Left lung (tissue), 14 donors: ENCODE measurements at places on chromosomes 11 and 22. TPM values are rescaled to one million over a fixed set of nuclear protein-coding genes. Genes with fewer than 3 reads are reported as not detected.
A peak's percentile ranks its signal among the peaks of the same experiment; 100 is the strongest.

DNA sequence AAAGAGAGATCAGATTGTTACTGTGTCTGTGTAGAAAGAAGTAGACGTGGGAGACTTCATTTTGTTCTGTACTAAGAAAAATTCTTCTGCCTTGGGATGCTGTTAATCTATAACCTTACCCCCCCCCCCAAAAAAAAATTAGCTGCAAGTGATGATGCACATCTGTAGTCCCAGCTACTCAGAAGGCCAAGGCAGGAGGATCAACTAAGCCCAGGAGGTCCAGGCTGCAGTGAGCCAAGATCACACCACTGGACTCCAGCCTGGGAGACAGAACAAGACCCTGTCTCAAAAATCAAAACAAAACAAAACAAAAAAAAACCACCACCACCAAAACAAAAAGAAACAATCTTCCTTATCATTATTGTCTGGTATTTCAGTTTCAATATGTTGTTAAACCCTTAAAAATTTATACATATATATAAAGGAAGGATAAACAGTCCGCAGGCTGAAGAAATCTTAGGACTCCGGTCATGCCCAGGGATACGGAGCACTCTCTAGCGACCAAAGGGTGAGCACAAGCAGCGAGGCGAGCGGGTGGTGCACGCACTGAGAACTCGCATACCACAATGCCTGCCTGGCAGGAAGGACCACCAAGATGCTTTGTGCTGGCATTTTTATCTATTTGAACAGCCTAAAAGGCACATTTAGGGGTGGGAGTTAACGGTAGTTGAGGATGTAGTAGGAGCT is 6.4 kb downstream of the POLDIP3 start:
- H3K4me3 ChIP-seq, result no peak overlapping the region
- DNase-seq, result peak; percentile 67
- no peaks in the 10 kb centered on the region for H3K27me3 ChIP-seq
- H3K36me3 ChIP-seq, result peaks cover 39% of the 10 kb centered on the region
- H3K4me1 ChIP-seq, result peaks cover 49% of the 10 kb centered on the region

TMPRSS6 gene
- 1.5 TPM for total RNA-seq

DNA sequence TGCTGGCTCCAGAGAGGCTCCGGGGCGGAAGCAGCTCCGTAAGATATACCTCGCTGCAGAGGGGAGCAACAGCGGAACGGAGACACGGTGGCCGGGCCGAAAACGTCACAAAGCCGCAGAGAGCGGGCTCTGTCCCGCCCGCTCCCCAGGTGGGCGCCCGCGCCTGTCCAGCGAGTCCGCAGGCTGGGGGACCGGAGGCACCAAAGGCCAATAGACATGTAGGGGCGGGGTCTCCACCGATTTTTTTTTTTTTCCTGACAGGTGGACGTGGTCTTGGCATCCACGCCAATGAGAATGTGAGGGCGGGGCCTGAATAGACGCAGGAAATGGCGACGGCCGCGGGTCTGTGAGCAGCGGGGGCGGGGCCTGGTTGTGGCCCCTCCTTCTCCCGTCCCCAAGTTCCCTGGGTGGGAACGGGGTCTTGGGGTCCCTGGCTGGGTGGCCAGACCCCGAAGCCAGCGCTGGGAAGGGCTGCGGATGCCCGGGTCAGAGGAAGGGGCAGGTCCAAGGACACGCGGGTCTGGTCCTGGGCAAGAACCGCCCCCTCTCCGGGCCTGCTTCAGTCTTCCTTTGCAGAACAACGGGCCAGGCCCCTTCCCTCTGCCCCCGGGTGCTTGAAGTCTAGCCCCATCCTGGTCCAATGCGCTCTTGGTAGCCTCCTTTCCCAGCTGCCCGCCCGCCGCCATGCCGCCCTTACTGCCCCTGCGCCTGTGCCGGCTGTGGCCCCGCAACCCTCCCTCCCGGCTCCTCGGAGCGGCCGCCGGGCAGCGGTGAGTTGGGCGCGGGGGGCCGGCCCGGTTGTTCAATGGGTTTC is at the start of gene DNAJC4:
Gene DNAJC4, plus strand, starts transcription at position 378 of the 814 bp plus-strand sequence. Its CDS starts 307 bp downstream, at position 685.
- H3K4me1 ChIP-seq, result peaks cover 73% of the 10 kb centered on the region
- peaks cover 4% of the 10 kb centered on the region for H3K27me3 ChIP-seq
- H3K4me3 ChIP-seq, result peak within 1 kb of the TSS; percentile 81
- peak; percentile 83 for DNase-seq

OTOG gene
- total RNA-seq, result not detected

GRCh38 chr11:121654259-121654842 is 201.6 kb upstream of the SORL1-AS1 start:
- DNase-seq, result no peak
- no peaks in the 10 kb centered on the region for H3K36me3 ChIP-seq
- no peak overlapping the region for H3K4me3 ChIP-seq
- no peak overlapping the region for H3K27ac ChIP-seq

DNA sequence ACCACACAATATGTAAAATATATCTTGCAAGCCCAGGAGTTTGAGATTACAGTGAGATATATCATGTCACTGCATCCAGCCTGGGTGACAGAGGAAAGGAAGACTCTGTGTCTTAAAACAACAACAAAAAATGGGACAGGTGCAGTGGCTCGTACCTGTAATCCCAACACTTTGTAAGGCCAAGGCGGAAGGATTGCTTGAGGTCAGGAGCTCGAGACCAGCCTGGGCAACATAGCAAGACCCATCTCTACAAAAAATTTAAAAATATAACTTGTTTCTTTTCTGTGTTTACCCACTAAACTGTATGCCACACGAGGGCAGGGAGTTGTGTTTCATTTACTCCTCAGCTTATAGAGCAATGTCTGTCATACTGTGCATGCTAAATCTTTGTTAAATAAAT is 3.1 kb downstream of the ZNF280A start:
- H3K27me3 ChIP-seq, result peaks cover 42% of the 10 kb centered on the region
- H3K4me3 ChIP-seq, result no peak overlapping the region
- no peak for DNase-seq
